ENCODE measurements at places on chromosomes 2 and 18. TPM values are rescaled to one million over a fixed set of nuclear protein-coding genes. Genes with fewer than 3 reads are reported as not detected.

The CSRNP3 gene
- total RNA-seq = 20.6 TPM

DNA sequence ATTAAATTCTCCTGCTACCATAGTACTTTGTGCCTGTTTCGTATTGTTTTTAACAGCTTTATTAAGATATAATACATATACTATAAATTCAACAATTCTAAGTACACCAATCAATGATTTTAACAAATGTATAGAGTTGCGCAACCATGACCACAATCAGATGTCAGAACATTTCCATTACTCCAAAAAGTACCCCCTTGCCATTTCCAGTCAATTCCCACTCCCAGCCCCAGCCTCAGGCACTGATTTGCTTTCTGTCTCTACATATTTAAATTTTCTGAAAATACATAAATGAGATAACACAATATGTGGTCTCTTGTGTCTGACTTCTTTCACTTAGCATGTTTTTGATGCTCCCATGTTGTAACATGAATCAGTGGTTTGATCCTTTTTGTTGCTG lies 193.9 kb downstream of the FIGN start:
- DNase-seq = no peak

GRCh38 chr18:51275712-51276476 lies 78.4 kb upstream of the MEX3C start:
- DNase-seq = peak; percentile 97

- DNase-seq = no peak
Measured at GRCh38 chr18:36862182-36862581, 33.3 kb downstream of the KIAA1328 start.

The PLEKHB2 gene
- 74.4 TPM for total RNA-seq

DNA sequence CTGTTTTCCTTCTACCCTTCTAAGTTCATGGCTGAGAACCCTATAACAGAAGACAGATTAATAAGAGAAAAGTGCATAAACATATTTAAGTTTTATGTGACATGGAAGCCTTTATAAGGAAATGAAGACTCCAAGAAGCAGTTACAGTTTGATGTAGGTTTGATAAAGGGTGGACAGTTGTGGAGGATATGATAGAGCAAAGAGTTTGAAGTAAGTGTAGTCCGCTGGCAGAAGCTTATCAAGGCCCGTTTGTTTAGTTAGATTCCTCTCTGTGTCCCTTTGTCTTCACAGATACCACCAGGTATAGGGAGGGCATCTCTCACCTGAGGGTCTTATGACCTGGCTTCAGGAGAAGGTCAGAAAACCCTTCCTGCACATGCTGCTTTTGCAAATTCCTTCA lies 10.4 kb upstream of the CASP8 start:
- no peak for DNase-seq

DNA sequence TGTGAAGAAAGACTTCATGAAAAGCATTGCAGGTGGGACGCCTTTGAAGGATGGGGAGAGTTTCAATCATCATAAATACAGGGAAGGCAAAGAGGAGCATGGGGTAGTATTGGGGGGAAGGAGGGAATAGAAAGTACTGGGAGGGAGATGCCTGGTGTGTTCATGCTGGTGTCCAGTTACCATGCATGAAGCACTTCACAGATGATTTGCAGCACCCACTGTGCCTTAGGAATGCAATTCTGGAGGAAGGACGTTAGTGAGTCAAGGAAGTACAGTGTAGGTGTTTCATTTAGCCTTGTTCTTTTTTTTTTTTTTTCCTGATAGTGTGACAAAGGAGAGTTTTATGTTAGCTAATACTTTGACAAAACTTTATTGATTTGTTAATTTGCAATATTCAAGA lies 36.8 kb downstream of the ADAM23 start:
- peak; percentile 8 for DNase-seq

DNA sequence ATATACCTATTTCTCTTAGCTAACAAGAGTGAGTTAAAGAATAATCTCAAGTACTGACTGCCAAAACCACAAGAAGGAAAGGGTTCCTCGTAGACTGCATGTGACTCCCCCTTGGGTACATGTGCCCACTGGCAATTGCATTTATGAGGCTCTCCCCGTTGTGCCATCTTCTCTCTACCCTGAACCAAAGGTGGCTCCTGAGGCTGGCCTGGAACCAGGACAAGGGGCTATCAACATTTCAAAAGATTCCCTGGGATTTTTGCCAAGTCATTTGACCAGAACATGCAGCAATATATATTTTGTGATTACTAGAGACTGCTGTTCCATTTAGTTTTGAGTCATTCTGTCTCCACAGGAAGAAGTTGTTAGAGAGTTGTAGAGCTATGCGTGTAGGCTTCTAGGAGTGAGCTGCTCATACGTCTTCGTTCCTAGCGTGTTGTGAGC lies 45.8 kb downstream of the LAMA3 start:
- no peak for DNase-seq

GRCh38 chr2:148058641-148059040 lies 37.8 kb downstream of the MBD5 start:
- no peak for DNase-seq

- DNase-seq = no peak
Measured at GRCh38 chr2:30990176-30990575, 148.1 kb downstream of the GALNT14 start.

The MAP3K19 gene
- 0.21 TPM for total RNA-seq

The STRN gene
- total RNA-seq = 38.1 TPM

The CYTIP gene
- total RNA-seq = 1.7 TPM

GRCh38 chr18:7221424-7222155 lies 9.3 kb upstream of the LRRC30 start:
- peak; percentile 78 for DNase-seq

The DNER gene
- 1.3 TPM for total RNA-seq

The CRIM1 gene
- total RNA-seq = 57.2 TPM

GRCh38 chr2:106537047-106537446 lies 49.9 kb downstream of the CD8B2 start:
- DNase-seq = peak; percentile 29

The ELOA2 gene
- total RNA-seq = not detected
